ENCODE measurements at places on chromosomes 6 and 20.

DNA sequence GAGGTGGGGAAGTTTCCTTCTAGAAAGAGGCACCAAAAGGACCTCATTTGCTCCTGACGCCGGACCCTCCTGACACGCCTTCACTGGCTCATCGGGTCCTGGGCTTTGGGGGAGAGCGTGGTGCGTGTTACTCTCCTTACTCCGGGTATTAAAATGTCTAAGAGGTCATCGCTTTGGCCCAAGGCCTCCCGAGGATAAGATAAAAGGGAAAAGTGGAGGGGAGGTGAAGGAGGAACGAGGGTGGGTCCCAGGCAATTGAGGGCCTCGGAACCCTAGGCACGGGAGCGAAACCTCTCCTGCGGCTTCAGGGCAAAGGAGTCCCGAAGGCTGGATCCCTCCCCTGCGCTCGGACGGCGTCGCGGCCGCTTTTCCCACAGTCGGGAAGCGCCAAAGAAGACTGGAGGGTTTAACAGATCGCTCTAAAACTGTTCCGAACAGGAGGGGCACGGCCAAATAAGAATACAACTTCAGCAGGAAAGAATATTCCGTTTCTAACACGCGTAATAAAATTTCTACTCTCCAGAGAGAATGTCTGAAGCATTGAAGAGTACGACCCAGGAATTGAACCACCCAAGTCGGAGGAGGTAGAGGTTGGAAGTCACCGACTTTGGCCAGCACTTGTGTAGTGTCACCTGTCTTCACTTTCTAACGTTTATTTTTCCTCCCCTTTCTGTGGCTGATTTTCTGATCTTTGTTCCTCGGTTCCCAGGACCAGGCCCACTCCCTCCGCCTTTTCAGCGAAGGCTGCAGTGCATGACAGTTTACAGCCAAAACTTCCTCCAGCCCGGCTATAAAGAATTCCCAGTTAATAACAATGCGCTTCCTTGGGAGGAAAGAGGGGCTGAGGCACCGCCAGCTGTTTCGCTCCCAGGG, 2.1 kb upstream of the TBXT start:
- DNase-seq: no peak

- no peak for DNase-seq
Measured at GRCh38 chr20:48246061-48246790, 460.9 kb upstream of the SULF2 start.

GRCh38 chr20:25495189-25495824, 87.8 kb downstream of the GINS1 start:
- DNase-seq: no peak

DNA sequence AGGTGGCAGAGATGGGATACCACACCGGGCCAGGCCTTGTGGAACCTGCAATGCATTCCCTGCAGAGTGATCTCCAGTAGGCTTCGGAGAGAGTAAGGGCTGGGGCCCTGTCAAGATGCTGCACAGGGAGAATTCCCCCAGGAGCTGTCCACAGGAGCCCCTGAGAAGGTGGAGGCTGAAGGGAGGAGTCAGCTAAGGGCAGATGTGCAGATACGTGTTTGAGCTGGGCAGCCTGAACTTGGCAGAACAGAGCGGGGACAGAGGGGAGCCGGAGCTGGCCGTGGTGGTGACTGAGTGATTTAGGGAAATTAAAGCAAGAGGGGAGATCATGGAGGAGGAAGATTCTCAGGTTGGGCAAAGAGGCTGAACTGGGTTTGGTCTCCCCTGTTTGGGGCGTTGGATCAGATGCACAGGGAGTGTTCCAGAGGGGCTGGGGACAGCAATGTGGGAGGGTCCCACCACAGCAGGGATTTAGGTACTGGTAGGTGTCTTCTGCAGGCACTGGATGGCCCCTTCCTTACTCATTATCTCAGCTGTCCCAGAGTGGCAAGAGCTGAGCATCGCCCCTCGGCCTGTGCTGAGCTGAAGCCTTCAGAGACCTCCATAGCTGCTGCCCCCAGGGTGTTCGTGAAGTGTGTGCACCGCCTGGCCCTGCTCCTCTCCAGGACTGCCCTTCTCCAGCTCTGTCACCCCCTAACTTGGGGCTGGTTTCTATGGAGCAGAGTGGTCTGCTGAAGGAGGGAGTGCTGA, 3.8 kb upstream of the NCR2 start:
- no peak for DNase-seq

GRCh38 chr20:22159276-22159675, 425.1 kb downstream of the FOXA2 start:
- no peak for DNase-seq

DNA sequence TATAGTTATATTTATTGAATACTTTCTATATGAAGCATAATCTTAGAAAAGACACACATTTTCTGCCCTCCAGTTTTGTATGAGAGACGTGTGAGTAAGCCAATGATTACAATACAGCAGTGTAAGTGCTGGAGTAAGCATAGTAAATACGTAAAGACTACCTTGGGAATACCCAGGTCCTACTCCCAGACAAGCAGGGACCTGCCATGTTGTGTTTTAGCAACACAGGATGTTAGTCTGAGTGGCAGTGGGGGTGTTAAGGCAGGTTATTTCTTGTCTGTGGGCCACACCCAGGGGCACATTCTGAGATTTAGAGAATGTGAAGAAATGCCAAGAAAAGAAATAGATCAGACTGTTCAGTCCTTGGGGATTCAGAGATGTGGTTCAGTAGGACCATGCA, 34.3 kb upstream of the RNF144B start:
- DNase-seq: no peak

- DNase-seq: no peak
Measured at GRCh38 chr20:9739991-9740390, 98.9 kb downstream of the PAK5 start.

GRCh38 chr20:16411361-16411760, 161.9 kb downstream of the KIF16B start:
- DNase-seq: no peak

DNA sequence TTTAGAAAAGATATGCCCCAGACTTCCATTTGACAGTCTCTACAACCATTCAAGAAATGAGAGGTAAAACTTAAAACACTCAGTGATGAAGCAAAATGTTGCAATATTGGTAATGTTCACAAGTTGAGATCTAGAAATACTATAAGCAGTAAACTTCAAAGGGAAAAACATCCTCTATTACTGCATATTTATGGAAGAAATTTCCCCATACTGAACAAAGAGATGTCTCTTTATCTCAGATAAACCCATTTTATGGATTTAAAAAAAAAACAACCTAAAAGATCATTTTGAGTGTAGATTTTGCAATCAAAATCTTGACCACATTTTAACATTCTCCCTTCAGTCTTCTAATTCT, 177.8 kb upstream of the TAB2 start:
- no peak for DNase-seq

DNA sequence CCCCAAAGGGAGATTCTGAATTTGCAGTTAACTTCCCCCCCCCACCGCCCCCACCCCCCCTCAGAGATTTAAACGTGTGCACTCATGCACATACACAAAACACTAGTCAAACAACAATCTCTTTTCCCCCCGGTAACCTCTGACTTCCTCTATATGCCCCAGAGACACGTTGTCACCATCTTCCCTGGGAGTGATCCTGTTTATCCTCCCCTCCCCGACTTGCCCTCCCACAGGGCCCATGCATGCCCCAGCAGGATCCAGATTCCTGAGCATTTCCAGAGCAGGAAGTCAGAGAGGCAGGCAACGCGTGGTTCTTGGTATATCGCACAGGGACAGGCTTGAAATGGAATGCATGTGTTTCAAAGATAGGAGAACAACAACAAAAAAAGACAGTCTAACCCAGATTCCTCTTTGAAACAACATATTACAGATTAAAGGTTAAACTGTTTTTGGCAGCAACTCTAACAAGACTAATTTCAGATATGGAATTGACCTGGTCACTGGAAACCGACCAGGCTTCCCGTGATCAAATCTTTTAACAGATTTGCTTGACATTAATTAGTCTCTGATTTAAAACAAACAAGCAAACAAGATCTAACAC, 1.3 kb downstream of the BLCAP start:
- DNase-seq: no peak

GRCh38 chr20:61779176-61779965, 286.3 kb downstream of the TAF4 start:
- DNase-seq: no peak

DNA sequence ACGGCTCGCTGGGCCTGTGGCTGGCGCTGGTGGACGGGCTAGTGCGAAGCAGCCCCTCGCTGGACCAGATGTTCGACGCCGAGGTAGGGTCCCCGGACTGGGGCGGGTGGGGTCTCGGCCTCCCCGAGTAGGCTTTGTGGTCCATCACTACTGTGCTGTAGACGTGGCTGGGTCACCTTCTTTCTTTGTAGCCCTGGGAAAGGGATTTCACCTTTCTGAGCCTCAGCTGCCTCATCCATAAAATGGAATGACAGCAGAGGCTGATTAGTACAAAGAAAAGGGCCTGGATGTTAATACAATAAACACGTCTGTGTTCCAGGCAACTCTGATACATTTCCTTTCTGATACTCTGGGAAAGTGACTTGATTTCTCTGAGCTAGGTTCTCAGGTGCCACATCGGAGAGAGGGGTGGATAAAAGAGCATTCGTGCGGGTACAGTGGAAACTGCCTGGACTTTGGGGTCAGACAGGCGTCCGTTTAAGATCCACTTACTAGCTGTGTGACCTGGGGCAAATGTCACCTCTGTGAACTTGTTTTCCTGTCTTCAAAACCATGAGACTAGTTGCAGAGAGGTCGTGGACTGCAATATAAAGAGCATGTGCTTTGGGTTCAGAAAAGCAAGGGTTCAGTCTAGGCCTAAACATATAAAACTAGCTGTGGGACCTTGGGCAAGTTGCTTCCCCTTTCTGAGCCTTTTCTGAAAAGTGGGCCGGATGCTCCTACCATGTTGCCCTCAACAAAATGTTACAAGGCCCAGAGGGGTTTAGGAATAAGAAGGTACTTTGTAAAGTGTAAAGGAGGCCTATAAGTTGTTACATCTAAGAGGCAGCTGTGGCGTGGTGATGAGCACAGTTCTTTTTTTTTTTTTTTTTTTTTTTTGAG, 896 bp downstream of the SYS1 start:
- DNase-seq: no peak

DNA sequence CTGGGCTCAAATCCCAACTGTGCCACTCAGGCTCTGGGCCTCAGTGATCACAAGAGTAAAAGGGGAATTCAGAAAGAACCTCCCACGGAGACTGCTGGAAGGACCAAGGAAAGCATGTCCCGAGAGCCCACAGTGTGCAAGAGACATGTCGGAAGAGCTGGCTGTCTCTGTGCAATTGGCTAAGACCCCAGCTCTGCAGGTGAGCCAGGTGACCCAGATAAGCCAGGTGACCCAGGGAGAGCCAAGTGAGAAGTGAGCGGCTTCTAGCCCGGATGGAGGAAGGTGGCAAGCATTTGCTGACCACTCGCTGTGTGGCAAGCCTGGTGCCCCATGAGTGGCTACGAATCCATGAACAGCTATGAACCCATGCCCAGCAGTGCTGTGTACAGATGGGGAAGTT, 59.1 kb downstream of the RIPOR3 start:
- DNase-seq: no peak

- no peak for DNase-seq
Measured at GRCh38 chr20:13625304-13625979, 13.3 kb downstream of the TASP1 start.

DNA sequence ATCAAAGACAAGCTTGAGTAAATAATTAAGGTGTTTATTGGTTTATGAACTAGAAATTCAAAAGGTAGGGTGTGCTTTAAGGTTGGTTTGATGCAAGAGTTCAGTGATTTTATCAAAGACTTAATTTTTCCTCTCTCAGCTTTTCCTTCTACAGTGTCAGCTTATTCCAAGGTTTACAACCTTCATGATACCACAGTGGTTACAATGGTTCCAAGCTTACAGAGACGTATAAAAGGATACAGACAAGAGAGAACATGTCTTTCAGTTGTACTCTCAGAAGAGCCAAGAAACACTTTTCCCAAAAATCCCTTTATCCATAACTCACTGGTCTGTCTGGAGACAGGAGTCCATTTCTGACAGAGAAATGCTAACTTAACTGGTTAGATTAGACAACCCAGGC, 93.5 kb upstream of the LOC128125822 start:
- no peak for DNase-seq

- no peak for DNase-seq
Measured at GRCh38 chr6:16982807-16983206, 119.0 kb upstream of the STMND1 start.

DNA sequence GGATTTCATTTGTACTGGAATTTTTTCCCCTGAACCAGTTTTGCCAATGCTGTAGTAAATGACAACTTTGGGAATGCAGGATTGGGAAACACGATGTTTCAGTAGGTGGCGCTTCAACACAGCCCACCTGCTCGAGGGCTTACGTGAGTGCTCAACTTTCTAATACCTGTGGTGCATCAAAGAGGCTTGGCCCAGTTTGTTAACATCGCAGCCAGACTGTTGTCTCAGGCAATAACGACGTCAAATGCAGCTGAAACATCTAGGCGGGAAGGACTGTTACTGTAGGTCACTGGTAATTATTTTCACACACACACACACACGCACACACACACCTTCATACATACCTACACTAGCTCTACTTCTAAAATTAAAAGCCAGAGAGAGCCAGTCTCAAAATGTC, 815.5 kb upstream of the SLC35B3 start:
- DNase-seq: no peak

DNA sequence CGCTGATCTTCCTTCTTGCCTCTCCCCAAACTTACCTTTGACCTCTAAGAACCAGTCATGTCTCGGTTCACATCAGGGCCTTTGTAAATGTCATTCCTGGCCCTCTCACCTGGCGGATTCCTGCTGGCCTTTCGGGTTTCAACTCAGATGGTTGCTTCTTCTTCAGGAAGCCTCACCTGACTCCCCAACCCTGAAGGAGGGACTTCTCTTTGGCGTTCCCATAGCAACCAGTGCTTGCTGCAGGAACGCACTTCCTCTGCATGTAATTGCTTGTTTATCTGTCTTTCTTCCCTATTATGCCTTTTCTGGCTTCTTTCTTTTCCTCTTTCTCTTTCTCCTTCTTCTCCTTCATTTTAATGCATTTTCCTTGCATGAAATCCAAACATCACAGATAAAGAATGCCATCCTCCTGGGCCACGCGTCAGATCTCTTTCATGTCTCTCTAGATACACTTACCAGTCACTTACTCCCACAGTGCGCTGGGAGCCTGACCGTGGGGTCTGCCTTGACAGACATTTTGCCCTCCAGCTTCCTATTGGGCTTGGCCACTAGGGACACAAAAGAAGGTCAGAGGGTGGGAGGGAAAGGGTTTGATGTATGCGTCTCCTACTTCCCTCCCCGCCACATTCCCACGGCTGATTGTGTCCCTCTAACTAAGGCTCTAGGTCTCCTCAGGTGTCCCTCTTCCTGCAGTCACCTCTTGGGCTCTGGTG, 295.7 kb upstream of the TSHZ2 start:
- DNase-seq: no peak

DNA sequence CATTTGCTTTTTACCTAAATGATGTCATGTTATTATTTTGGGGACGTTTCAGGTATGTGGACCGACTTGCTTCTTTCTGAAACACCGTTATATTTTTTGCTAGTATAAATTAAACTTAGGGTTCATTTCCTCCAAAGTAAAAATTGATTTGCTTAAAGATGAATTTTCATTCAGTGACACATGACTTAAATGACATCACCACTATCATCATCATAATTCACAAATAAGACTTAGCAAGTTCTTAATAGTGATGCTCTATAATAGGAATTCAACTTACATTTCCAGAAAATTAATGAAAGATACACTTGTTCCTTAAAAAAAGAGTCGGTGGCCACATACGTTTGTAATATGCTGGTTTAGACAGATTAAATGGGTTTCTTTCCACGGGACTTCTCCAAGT, 9.3 kb downstream of the IRF4 start:
- no peak for DNase-seq

- peak; percentile 62 for DNase-seq
Measured at GRCh38 chr6:43070028-43070632, 6.0 kb upstream of the PTK7 start.

- no peak for DNase-seq
Measured at GRCh38 chr6:40674170-40674569, 87.0 kb upstream of the LRFN2 start.

GRCh38 chr20:54221353-54221752, 13.5 kb downstream of the PFDN4 start:
- DNase-seq: no peak

Data from D721Med (cell line).